ENCODE measurements at places on chromosomes 4 and X.

- DNase-seq: no peak
Measured at GRCh38 chr4:182740256-182740655, 176.9 kb downstream of the DCTD start.

DNA sequence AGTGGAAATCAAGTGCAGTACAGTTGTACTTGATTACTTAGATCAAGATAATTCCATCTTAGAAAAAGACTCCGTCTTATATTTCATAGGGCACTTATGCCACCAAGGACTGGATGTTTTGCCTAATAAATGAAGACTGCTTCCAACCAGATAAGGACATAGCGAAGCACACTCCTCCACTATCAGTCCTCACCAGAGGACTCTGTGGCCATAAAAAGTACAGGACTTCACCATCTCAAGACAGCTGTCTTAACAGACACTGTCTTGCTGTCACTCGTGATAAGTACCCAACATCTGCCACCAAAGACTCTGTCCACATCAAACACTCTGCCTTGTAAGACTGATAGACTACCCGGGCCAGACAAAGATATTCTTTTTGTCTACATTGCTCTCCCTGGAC, 352.0 kb downstream of the TRAM1L1 start:
- no peak for DNase-seq

GRCh38 chrX:15438332-15438731, 54.1 kb upstream of the VEGFD start:
- DNase-seq: no peak

DNA sequence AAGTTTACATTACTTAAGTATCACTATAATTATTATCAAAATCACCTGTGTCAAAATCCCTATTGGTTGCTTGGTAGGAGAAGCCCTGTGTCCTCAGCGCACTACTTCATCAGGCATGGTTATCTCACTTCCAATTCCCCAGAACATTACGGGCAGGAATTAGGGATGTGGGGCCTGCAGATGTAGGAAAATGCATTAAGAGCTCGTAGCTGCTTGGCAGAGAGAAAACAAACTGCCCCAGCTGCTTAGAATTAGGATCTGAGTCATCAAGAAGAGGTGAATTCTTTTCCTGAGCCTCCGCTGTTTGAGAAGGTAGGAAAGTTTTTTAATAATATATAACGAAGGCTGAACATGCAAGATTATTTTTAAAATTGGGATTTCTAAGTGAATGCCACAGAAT, 31.1 kb upstream of the CLNK start:
- no peak for DNase-seq

DNA sequence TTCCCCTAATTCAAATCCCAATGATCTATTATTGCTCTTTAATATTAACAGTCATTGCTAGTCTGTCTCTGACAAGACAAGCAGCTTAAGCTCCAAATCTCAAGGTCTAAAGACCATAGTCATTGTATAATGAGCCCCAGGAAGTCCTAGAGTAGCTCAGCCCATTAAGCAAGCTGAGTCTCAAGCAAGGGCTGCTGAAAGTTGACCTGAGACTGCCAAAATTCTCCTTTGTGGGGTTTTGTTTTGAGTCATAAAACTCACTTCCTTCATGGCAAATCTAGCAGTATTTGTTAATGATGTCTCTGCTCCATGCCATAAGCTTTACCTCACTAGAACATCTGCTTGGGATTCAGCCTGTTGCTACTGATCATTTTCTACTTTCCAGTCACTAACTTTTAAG, 313.2 kb downstream of the ANTXR2 start:
- DNase-seq: no peak

DNA sequence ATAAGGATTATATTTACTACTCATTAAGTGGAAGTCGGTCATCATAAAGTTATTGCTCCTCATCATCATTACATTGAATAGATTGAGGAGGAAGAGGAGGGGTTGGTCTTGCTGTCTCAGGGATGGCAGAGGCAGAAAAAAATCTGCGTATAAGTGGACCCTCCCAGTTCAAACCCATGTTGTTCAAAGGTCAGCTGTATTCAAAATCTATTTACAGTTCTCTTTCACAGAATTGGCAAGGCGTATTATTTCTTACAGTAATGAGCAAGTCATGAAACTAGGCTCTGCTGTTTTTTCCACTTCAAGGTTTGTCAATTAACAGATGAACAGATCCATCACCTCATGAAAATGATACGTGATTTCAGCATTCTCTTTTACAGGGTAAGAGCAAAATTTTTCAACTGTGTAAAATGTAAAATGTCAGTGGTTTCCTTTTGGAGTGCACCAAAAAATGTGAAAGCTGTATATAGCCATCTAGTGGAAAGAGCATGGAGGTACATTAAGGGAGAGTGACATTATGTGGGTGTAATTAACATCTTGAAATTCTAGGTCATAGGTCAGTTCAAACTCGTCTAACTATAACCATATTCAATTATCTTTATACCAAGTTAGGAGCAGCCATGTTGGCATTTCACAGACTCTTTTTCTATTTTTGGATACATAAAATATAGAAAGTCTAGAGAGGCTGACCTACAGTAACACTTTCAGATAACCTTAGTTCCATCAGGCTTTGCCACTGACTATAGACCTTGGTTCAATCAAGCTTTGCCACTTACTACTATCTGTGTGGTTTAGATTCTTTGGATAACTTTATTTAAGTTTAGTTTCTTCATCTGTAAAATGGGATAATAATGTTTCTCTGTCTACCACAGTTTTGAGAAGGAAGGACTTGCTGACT, 30.1 kb downstream of the NEIL3 start:
- DNase-seq: no peak

GRCh38 chrX:118116713-118117550, at the start of gene KLHL13:
KLHL13 (minus strand) TSS chrX:118116810; CDS start chrX:118028473, 88,337 bp downstream.
- DNase-seq: peak; percentile 21

GRCh38 chr4:38803833-38804653, 548 bp downstream of the TLR1 start:
- DNase-seq: no peak

- DNase-seq: no peak
Measured at GRCh38 chrX:17323397-17323796, 51.6 kb upstream of the NHS start.

DNA sequence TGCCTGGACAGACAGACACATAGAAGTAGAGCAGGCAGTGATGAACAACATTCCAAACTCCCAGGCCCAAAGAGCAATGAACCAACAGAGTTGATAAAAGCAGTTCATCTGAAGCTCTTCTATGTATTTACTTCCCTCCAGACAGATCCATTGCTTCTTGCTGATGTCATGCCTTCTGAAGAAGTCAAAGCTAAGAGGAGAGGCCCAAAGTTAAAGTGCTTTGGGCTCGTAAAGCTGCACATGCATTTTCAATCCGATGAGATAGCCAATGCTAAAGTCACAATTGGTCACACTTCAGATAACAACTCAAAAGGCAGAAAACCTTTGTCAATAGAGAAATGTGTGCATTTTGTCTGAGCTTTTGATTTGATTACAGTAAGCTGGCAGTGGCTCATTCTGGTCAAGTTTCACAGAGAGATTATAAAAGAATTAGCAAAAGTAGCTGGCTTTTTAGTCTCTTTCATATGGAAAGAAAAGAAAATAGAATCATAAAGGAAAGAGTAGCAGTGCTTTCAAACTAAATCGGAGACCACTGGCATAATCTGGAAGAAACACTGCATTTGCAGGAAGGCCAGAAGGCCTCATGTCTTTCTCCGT, 82.0 kb downstream of the GPC4 start:
- no peak for DNase-seq

- no peak for DNase-seq
Measured at GRCh38 chr4:138919094-138919936, 96.3 kb upstream of the NOCT start.

GRCh38 chr4:159767406-159767805, 664.5 kb downstream of the RAPGEF2 start:
- no peak for DNase-seq

GRCh38 chrX:31021537-31021936, 50.3 kb downstream of the FTHL17 start:
- DNase-seq: no peak

DNA sequence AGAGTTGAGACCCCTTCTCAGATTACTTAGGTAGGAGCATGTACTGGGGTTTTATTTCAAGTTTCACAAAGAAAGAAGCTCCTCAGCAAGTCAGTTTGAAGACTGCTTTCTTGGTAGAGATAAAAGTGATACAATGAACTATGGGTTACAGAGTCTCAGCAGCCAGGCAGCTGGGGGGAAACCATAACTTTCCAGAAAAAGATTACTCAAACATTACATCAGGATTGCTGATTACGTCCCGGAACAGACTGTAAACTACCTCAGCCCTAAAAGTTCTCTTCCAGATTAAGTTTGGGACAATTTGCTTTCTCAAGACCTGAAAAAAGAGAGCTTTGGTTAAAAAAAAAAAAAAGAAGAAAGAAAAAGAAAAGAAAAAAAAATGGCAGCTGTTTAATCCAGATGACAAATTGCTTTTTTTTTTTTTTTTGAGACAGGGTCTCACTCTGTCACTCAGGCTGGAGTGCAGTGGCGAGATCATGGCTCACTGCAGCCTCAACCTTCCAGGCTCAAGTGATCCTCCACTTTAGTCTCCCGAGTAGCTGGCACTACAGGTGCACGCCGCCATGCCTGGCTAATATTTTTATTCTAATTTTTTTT, 16.6 kb downstream of the SAT1 start:
- no peak for DNase-seq

DNA sequence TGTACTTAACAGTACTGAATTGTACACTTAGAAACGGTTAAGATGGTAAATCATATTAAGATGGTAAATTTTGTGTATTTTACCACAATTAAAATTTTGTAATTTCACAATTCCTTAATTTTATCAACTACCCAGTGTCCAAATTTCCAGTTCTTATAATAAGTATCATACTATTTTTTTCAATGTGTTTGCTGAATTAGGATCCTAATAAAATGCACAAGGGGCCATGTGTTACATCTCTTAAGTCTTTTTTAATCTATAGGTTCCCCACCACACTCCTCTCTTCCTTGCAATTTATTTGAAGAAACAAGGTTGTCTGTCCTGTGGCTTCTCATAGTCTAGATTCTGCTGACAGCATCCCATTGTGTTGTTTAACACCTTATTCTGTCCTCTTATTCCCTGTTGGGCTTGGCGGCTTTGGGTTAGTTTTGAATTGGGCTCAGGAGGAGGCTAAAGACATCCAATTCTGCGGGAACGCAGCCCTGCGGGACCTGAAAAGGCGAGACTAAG, 533 bp upstream of the SYAP1 start:
- no peak for DNase-seq

- peak; percentile 0 for DNase-seq
Measured at GRCh38 chr4:14871676-14872430, 130.4 kb upstream of the CPEB2 start.

GRCh38 chrX:14508025-14508690, 21.2 kb upstream of the GLRA2 start:
- no peak for DNase-seq

DNA sequence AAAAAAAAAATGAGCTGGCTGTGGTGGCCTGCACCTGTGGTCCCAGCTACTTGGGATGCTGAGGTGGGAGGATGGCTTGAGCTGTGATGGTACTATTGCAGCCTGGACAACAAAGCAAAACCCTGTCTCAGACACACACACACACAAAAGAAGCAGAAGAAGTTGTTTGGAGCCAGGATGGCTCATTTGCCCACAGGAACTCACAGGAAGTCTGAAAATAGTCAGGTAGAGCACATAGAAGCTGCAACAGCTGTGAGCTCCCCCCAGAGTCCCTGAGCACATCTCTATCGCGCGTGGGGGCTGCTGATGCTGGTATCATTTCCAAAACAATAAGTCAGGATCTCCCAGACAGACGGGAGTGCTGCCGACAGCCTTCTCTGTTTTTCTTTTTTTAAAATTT, 13.4 kb upstream of the DHRSX start:
- no peak for DNase-seq

- DNase-seq: no peak
Measured at GRCh38 chr4:88857588-88857987, 160.0 kb upstream of the NAP1L5 start.

- no peak for DNase-seq
Measured at GRCh38 chr4:66266035-66266434, 595.7 kb upstream of the EPHA5 start.

DNA sequence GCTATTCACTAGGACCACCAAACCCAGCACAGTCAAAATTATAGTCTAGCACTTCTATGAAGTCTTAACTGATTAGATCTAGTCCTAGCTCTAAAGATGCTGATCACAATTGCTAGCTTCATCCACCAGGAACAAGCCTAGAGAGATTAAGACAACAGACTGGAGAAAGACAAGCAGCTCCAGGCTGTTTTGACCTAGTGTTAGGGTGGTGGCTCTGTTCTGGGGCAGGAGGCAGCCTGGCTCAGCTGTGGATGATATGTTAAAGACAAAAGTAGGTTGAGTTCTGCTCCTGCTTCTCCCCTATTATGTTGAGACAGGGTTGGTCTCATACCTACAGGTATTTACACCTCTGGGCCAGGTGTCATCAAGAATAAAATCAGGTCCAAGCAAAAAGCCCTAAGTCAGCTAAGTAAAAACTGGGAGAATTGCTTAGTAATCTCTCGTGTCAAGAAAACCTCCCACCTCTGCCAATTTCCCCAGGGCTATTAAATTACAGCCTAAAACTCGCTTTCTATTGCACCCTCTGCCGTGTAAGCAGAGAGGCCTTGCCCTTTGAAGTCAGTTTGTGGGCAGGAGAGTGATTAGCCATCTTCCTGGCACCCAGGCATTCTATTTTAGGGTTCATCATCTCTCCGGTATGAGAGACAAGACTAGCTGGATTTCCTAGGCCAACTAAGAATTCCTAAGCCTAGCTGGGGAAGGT, 39.9 kb downstream of the RAB40AL start:
- no peak for DNase-seq

DNA sequence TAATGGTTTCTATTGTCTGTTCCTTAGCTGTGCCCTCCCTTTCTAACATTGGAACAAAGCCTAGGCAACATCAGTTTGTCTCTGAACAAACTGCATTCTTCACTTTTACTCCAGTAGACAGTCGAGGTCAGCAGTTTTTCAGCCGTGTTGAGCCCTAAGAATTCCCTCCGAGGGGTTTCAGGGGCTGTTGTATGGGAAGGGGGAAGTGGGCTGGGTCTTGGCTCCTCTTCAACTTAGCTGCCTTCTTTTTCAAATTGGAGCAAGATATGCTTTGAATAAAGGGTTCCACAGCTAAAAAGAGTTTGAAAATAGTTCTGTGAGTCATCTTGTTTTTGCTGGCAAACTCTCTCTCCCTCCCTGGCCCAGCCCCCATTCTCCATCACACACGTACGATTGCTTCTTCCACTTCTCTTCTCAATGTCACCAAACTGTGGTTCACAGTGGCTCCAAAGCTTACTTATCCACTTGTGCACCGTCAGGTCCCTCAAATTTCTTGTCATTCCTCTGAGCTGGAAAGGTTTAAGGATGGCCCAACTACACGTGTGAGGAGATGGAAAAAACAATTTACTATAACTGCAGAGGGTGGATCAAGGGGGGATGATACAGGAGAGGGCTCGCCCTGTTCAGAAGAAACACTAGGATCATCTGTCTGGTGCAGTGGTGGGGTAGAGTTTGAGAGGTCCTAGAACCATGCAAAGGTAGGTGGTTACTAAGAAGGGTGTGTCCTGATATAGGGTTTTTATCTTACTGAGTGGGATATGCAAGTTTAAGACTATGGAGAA, 9.2 kb upstream of the MAML3 start:
- DNase-seq: no peak

- DNase-seq: peak; percentile 6
Measured at GRCh38 chr4:15702941-15703403, at the start of gene BST1. BST1 (plus strand) TSS chr4:15703065; CDS start chr4:15703145, 80 bp downstream.

All from effector CD8-positive, alpha-beta T cell (primary cell).